ENCODE measurements at places on chromosomes 12 and 14.
A peak's percentile ranks its signal among the peaks of the same experiment; 100 is the strongest.

DNA sequence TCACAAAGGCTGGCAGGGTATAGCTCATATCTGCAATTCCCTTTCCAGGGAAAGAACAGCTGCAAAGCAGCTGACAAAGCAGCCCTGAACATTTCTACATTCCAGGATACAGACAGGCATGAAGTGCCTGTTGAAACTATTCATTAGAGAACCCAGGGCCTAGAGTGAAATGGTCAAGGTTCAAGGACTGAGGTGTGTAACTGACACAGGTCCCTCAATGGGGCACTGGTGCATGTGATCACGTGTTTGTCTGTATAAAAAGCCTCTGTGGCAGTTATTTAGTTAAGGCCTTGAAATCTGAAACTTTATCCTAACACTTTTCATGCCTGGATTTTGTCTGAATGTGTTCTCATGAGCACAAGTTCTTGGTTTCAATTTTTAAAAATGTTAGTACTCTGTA is 47.1 kb downstream of the GIT2 start:
- no peak for DNase-seq

DNA sequence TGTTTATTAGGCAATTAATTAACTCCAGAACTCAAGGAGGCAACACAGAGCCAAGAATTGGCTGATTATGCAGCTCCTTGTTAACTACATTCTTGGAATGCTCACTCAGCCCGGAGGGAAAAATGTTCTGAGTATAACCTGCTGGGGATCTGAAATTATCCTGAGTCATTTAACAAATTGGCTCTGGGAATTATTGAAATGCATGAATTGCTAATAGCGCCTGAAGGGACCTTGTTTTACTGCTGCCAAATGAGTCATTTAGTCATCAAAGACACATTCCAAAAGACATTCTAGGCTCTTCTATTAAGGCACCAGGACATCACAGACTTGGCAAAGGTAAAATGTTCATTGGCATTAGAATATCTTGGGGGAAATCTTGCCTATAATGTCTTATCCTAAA is 13.0 kb downstream of the TMEM52B start:
- no peak for DNase-seq

DNA sequence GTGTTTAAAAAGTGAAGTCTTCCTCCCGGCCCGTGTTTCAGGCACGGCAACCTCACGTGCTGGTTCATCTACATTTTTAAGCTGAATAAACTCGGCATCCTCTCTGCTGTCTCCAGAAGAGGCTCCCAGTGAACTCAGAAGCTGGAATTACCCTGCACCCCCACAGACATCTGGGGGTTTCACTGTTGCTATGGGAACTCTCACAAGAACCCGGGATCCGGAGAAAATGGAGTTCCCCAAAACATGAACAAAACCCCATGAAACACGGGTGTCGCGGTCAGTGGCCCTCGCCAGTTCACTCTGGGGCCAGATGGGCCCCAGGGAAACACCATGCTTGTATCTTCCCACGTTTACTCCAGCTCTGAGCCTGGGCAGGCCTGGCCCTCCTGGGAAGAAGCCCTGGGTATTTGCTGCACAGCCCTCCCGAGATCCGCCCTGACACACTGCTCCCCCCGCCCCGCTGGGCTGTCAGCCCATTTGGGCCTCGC is 143.7 kb downstream of the PIWIL1 start:
- no peak for DNase-seq

DNA sequence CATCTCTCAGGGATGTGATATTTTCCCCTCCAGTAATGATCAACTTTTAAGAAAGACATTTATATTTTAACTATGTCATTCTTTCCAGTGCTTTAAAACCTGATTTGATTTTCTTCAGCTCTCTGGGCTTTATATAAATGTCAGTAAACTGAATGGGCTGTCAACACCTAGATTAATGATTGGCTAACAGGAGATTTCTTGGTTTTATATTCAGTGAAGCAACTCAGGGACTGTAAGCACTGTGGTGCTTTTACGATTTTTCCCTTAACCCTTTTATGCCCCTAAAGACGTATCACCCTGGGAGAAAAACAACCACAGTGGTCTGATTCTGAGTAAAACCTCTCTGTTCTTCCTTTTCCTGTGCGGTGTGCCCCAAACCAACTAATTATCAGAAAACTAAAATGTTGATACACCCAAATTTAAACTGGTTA is 38.0 kb downstream of the PTGER2 start:
- DNase-seq: peak; percentile 63

DNA sequence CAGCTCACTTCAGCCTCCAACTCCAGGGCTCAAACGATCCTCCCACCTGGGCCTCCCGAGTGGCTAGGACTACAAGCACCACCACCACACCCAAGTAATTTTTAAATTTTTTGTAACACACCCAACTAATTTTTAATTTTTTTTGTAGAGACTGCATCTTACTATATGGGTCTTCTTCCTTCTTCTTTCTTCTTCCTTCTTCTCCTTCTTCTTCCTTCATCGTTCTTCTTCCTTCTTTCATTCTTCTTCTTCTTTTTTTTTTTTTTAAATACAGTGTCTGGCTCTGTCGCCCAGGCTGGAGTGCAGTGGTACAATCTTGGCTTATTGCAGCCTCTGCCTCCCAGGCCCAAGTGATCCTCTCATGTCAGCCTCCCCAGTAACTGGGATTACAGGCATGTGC is 965 bp upstream of the CREBL2 start:
- no peak for DNase-seq

DNA sequence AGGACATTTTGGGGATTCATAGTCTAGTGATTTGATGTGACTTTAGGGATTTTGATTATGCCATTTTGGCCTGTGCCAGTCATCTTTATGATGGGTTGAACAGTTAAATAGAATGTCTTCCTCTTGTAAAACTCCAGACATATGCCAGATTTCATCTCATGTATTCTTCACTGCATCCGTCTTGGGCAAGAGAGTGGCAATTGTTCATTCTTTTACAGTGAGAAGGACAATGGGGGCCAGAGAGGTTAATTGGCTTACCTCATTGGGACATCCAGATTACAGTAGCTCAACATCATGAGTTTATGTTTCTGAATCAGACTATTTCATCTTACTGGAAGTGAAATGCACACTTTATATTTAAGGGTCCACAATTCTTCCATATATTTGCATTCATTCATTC is 108.2 kb upstream of the SLC38A2 start:
- DNase-seq: no peak

DNA sequence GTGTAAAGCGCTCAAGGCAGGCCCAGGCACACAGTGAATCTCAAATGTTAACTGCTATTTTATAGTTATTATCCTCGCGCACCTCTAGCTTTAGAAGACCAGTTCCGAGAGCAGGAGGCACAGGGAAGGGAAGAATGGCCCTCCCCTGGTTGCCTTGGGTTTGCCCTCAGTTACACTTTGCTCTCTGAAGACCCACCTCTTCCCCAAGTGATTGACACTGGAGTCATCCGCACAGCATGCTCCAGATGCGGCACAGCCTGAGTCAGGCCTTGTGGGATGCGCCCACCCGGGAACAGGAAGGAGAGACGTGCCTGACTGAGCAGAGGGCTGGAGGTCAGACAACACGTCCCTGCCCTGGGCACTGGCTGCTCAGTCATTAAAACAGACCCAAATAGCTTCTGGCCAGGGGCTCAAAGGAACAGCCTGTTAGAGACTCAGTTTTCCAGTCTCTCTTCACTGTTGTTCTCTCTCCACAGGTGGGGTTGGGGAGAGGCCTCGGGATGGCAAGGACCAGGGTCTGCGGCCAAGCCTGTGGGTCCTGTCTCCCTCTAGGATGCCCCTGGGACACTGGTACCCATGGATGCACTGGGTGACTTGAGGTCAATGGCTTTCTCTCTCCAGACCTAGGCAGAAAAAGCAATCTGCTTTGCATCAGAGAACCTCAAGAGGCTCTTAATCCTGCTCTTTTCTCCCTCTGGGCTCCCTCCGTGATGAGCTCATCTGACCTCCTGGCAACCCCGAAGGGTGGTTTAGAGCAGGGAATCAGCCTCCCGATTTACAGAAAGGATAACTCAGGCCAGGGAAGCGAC is 13.6 kb upstream of the MLXIP start:
- no peak for DNase-seq

- DNase-seq: no peak
Measured at GRCh38 chr14:69529563-69529962, 45.0 kb downstream of the PLEKHD1 start.

DNA sequence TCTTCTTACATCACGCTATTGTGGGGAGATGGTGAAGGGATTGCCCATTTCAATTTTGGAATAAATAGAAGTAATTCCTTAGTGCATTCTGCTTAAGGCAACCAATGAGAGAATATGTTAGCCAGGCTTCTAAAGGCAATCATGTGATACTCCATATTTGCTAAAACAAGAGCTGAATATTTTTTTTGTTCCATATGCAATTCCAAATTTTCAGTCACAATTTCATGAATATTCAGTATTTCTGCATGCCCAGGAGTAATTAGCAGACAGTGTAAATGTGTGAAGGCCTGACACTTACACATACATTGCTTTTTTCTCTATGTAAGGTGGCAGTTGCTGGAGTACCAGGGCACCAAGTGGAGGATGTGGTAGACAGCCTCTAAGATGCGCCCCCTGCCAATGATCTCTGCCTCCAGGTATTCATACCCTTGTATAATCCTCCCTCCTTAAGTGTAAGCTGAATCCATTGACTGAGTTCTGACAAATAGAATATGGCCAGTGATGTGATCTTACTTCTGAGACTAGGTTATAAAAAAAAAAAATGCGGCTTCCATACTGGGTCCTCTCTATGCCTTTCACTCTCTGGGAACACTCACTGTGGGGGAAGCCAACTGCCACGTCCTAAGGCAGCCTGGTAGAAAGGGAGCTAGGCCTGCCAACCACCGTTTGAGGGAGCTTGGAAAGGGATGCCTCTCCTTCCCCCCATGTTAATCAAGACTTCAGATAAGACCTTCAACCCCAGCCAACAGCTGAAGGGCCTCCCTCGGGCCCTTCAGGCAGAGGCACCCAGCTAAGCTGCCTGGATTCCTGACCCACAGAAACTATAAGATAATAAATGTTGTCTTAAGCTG is 62.7 kb upstream of the PTGR2 start:
- no peak for DNase-seq

- DNase-seq: no peak
Measured at GRCh38 chr14:65044596-65044959, 57.7 kb downstream of the MAX start.

DNA sequence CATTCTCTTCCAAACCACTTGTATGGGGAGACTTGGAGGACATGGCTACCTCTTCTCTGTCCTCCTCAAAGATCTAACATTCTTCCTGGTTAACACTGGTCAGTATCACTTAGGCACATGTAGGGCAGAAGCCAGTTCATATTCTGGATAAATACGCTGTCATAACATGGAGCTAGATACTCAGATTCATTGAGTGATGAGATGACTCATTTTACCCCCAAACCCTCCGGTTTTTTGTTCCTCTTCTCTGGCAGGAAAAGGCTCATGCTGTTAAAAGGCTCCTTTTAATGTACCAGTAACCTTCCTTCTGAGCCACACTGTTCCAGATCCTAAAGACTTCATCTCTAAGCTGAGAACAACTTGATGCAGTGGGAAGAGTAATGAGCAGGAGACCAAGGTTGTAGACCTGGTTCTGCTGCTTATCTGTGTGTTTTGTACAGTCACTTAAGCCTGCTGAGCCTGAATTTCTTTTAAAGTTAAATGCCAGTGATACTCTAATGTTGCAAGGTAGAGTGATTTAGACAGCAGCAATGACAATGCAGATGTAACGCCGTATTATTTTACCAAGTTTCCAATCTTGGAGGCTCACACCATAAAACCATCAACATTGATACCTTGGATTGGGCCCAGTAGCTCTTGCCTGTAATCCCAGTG is 57.3 kb upstream of the ELK3 start:
- DNase-seq: peak; percentile 11

DNA sequence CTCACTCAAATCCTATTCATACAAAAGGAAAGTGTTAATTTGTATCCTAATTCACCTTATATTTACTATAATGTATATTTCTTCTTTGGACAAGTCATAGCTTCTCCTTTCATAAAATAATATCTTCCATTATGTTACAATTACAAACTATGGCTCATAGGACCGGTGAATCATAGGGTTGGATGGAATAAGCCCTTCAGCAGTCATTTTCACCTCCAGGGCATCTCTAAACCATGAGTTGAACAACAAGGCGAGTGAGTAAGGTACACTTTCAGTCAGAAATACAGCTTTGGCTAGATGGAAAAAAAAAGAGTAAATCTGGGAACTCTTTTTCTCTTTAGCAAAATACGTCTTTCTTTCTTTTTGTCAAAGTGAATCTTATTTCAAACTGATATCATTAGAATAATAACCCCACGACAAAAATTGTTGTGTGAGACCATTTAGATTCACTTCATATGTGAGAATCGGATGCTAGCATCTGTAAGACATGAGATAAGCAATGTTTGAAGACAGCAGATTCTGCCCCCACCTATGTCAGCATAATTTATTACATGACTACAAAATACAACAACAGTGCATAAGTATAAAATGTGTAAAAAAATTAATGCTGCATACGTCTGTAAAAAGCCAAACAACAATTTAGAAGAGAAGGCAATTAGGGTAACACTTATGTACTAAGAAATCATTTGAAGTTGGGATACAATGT is 184.4 kb upstream of the SLC38A2 start:
- peak; percentile 36 for DNase-seq

GRCh38 chr12:23055004-23055403 is 430.0 kb downstream of the ETNK1 start:
- peak; percentile 11 for DNase-seq

DNA sequence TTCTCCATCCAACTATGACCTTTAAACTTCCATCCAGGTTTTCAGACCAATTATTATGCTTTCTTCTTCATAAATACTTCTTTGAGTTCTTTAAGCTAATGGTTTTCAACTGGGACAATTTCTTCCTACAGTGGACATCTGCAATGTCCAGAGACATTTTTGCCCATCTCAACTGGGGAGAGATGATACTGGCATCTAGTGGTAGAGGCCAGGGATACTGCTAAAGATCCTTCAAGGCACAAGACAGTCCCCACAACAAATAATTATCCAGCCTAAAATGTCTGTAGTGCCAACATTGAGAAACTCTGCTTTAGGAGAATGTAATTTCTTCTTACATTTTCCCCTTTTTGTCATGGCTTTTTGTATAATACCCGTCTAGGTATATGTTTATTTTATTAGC is 10.6 kb downstream of the TRHDE start:
- DNase-seq: no peak

GRCh38 chr12:83185241-83185640 is 498.5 kb downstream of the TMTC2 start:
- DNase-seq: no peak

GRCh38 chr14:91019673-91020072 is 40.8 kb downstream of the RPS6KA5 start:
- no peak for DNase-seq

GRCh38 chr12:96427269-96427729 is 27.1 kb upstream of the CDK17 start:
- peak; percentile 81 for DNase-seq

All from activated naive CD4-positive, alpha-beta T cell treated with anti-CD3 and anti-CD28 coated beads for 36 hours (primary cell).